Left lung (tissue), 14 donors: ENCODE measurements at places on chromosomes 2 and 18.

- no peak for DNase-seq
Observed at GRCh38 chr2:236685361-236685760, 115.7 kb downstream of the ACKR3 start.

GRCh38 chr2:144230448-144231085 is 289.4 kb downstream of the ZEB2 start:
- DNase-seq: no peak

- no peak for DNase-seq
Observed at GRCh38 chr2:33166287-33166881, 219.6 kb downstream of the LTBP1 start.

GRCh38 chr2:7697052-7697451 is 779.8 kb downstream of the RNF144A start:
- DNase-seq: no peak

DNA sequence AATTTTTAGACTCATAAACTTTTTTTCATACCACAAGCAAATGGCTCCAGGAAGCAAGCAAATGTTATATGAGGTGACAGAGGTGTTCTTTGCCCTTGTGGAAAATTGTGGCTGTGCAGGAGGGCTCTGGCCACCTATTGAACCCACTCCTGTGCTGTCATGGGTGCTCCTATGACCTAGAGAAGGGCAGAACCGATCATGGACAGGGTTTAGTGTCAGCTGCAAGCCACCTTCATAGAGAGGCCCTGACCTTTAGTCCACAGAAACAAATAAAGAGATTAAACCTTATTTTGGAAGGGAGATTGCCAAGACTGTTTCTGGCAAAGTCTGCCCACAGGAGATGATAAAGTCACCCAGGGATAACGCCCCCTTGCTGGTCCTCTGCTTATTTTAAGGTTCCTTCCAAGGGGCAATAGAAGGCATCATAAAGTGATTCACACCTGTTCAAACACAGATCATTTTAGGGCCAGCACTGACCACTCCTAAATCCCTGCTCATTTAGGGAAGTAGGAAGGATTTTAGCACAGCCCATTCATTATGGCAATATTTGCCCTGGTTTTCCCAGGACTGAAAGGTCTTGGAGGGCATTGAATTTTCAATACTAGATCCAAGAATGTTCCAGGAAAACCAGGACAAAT is 26.1 kb upstream of the STAT4 start:
- DNase-seq: no peak

- DNase-seq: no peak
Observed at GRCh38 chr2:215429424-215429823, 6.4 kb downstream of the FN1 start.

GRCh38 chr2:40404517-40404916 is 47.4 kb downstream of the SLC8A1 start:
- no peak for DNase-seq

- DNase-seq: no peak
Observed at GRCh38 chr18:60417946-60418345, 45.4 kb upstream of the MC4R start.

DNA sequence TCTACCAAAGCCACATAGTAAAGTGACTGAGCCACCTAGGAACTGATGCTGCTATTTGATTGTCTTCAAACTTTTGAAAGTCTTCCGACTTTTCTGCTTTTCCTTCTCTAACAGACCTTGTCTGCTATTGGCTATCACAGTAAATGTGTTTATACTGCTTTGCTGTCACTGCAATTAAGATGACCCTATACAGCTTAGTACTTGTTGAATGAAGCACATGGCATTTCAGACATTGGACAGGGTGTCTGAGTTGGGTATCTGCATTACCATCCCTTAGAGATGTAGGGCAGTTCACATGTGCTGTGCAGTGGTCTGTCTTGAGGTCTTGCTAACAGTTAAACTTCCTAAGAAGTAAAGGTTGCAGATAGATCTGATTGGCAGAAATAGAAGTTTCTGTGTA is 3.6 kb downstream of the WDR43 start:
- DNase-seq: no peak

DNA sequence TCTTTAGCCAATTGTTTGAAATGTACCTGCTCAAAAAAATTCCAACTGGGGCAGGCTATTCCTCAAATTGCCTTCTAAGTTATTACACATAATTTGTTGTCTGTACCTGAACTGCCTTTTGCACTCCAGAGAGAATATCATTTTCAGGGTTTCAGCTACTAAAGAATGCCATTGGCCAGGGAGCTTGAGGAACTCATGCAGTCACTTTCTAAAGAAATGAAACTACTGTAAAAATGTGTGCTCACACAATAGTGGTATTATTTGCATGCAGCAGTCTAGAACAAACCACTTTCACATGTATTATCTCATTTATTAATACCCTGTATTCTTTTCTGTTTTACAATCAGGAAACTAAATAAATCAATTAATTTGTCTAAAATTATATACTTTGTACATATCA is 152.2 kb downstream of the PID1 start:
- no peak for DNase-seq

DNA sequence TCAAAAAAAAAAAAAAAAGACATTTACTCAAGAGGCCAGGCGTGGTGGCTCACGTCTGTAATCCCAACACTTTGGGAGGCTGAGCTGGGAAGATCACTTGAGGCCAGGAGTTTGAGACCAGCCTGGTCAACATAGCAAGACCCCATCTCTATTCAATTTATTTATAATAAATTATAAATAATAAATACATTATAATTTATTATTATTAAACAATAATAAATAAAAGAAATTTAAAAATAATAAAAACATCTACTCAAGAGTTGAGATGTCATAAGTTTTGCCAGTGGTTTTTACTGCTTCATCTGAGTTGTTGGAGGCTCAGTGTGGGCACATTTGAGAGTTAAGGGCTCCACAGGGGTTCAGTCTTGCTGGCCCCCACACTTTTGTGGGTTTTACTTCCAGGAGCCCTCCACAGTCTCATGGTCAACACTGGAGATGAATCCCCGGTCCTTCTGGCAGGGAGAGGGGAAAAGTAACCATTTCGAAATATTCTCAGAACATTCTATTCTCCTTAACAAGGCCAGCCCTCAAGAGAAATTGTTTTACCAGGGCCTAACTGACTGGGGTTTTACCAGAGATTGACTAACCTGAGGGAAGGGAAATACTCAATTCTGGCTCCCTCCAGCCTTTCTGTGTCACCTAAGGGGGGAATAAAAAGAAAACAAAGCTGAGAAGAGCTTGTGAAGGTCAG is 51.6 kb upstream of the NCOA1 start:
- DNase-seq: no peak

GRCh38 chr2:16394072-16394985 is 271.3 kb downstream of the CYRIA start:
- DNase-seq: no peak

- no peak for DNase-seq
Observed at GRCh38 chr18:63147973-63148372, 171.6 kb downstream of the BCL2 start.

DNA sequence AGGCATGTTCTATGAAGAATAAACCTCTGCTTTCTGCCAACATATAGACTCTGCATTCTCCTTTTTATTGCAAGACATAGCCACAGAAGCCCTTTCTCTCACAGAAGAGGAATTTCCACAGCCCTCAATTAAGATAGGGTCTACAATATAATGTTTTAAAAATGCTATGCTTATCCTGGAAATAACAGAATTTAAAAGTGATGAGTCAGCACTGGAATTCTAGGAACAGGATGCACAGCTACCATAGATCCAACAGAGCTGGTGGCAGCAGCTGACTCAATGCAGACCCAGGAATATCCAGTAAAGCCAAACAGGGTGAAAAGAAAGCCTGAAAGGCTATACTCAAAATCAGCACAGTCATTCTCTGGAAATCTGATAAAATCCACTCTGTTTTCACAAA is 866.9 kb downstream of the TRIB2 start:
- DNase-seq: no peak

DNA sequence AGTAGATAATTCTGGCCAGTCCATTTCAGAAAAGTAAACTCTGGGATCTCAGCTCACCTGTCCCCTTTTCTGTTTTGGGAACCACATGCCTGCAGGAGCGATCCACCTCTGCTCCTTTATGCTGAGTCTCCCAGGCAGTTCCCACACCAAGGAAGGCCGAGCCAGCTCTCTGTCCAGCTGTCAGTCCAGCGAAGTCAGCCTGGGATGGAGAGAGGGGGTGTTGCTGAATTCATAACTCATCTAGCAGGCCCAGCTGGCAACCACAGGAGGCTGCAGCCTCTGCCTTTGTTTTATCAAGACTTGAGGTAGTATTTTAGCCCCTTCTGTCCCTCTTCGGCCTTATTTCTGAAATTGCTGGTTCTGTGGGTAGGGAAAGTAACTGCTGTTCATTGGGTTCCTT is 209.9 kb downstream of the ARL4C start:
- no peak for DNase-seq

DNA sequence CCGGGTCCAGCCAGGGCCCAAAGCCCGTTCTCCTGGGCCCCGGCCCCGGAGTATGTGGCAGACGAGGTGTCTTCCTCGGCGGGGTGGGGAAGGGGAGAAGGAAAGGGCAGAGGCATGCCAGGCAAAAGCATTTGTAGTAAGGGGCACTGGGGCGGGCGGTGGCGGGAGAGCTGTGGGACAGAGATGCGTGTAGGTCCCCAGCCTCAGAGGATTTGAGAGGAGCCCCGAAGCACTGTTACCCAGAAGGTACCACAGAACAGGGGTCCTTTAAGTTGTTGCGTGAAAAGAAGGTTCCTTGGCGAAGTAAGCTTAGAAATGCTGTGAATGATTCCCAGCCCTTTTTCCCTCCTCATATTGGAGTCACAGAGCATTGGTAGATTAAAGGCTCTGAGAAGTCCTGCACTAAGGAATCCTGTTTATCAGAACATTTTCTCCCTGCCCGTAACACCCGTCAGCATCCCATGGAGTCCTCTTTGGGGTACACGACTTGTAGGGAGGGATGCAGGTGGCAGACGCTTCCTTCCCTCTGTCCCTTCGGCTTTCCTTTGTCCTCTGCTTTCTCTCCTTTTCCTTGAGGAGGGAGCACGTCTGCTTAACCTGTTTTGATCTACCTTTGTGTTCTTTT is 12.5 kb downstream of the GAREM2 start:
- no peak for DNase-seq

- no peak for DNase-seq
Observed at GRCh38 chr2:122866095-122866494, 1110.6 kb downstream of the TSN start.

GRCh38 chr2:154557906-154558305 is 140.6 kb upstream of the KCNJ3 start:
- no peak for DNase-seq

DNA sequence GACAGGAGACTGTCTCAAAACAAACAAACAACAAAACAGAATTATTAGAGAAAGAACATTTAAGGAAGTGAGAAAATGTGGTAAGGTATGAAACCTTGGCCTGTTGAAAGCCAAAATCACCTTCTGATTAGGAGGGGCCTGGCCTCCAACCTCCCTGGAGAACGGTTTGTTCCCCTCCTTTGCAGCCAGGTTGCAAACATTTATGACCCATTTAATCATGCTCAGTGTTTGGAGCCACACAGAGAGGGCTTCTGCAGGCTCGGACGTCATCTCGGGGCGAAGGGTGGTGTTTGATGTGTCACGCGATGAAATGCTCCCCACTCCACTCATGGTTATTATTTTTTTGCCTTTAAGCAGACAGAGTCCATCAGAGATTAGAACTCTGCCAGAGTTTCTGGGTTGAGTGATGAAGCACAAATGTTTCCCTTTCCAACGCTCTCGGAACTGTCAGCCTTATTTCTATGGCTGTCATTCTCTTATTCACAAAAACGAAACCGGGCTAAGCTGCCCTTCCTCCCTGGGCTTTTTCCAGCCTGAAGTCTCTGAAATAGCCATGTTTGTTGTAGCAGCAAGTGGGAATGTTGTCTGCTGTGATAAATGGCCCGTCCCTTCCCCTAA is 33.6 kb upstream of the ROCK2 start:
- DNase-seq: no peak

DNA sequence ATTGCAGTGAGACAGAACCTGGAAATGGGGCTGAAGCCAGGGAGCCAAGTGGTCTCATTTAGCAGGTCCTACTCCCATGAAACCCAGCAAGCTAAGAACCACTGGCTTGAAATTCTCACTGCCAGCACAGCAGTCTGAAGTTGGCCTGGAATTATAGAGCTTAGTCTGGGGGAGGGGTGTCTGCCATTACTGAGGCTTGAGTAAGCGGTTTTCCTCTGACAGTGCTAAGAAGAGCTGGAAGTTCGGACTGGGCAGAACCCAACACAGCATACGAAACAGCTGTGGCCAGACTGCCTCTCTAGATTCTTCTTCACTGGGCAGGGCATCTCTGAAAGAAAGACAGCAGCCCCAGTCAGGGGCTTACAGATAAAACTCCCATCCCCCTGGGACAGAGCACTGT is 305.7 kb upstream of the SETBP1 start:
- no peak for DNase-seq

GRCh38 chr2:31831585-31831984 is 179.2 kb downstream of the MEMO1 start:
- DNase-seq: no peak

DNA sequence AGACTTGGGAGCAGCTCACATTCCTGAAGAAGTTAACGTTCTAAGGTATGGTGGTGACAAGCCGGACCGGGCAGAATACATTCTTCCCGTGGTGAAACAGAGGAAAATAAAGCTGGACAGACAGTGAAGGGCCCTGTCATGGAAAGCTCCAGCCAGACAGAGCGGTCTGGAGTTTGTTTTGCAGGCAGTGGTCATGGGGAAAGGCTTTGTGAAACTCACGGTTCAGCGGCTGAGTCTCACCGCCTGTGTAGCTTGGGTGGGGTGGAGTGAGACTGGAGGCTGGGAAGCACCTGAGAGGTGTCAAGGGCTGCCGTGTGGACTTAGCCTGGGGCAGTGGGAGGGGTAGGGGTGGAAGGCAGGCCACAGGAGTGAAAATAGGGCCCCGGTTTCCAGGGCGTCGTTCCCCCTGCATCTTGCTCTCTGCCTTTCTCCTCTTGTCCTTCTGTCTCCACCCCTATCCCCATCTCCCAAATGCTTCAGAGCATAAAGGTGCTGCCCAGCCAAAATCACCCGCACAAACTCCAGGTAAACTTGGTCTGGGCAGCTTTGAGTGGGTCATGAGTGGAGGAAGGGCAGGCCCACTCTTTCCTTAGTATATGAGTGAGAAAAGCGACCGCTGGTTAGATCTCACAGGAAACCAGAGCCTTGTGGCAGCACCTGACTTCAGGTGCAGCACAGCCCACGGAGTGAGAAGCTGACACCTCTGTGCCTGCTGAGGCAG is 11.4 kb upstream of the SLC20A1 start:
- no peak for DNase-seq

DNA sequence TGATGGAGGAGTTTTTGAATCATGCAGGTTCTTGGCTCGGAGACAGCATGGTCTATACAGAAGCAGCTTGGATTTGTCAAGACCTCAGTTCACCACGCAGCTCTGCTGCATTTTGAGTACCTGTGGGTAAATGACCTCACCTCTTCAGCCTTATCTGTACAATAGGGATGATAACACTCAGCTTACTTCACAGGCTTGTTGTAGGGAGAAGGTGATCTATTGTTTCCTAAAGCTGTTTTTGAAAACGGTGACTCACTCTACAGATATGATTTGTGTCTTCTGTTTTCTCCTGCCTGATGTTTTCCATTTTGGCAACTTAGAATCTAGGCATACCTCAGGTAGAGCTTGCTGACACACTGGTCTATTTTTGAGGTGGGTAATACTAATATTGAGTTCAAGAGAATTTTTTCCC is 80.3 kb downstream of the FMNL2 start:
- DNase-seq: no peak

GRCh38 chr18:47794725-47795433 is 135.6 kb downstream of the SMAD2 start:
- DNase-seq: no peak

- DNase-seq: no peak
Observed at GRCh38 chr2:67836866-67837265, 225.9 kb downstream of the C1D start.
